ENCODE measurements at places on chromosomes 5 and 9.

- DNase-seq: no peak
These were observed 576.5 kb upstream of the EDIL3 start for GRCh38 chr5:84961193-84961592.

GRCh38 chr5:78542321-78542840 lies 106.2 kb downstream of the LHFPL2 start:
- no peak for DNase-seq

- DNase-seq: peak; percentile 44
These were observed 425.3 kb downstream of the CSNK1G3 start for GRCh38 chr5:123937230-123937629.

GRCh38 chr5:134551901-134552300 lies 26.4 kb downstream of the JADE2 start:
- peak; percentile 11 for DNase-seq

- DNase-seq: peak; percentile 22
These were observed 62.6 kb downstream of the IL31RA start for GRCh38 chr5:55913466-55914413.

- no peak for DNase-seq
These were observed 144.8 kb downstream of the PDZD2 start for GRCh38 chr5:31783731-31784130.

- peak; percentile 91 for DNase-seq
These were observed 27.8 kb downstream of the CSF1R start for GRCh38 chr5:150058480-150059126.

DNA sequence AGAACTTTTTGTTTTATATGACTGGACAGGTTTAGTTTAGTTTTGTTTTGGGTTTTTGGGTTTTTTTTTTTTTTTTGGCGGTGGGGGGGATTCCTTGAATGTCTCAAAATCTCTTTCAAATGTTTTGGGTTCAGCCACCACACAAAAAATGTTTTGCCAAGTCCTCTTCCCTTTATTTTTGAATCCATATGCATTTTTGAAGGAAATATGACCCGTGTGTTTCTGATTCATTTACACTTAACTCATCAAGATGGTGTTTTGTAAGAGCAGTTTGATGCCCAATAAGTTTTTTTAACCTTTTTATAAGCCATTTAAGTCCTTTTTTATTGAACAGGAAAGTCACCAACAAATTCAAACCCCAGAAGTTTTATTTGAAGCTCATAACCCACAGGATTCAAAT lies 209.8 kb downstream of the CWC27 start:
- DNase-seq: no peak

DNA sequence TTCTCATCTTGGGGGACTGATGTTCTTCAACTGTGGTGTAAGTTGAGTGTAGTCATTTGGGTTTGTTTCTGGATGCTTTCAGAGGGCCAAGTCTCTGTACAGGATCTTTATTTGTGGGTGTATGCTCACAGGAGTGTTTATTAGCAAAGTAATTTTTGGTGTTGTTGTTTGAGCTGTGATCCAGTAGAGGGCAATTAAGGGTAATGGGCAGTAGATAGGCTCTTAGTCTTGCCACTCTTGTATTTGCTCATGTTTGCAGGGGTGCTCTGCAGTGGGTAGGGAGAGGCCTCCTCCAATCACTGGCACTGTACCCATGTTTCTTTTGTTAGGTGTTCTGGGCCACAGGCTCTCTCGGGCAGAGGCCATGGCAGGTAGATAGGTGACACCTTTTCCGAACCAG lies 45.9 kb upstream of the ITGA2 start:
- no peak for DNase-seq

DNA sequence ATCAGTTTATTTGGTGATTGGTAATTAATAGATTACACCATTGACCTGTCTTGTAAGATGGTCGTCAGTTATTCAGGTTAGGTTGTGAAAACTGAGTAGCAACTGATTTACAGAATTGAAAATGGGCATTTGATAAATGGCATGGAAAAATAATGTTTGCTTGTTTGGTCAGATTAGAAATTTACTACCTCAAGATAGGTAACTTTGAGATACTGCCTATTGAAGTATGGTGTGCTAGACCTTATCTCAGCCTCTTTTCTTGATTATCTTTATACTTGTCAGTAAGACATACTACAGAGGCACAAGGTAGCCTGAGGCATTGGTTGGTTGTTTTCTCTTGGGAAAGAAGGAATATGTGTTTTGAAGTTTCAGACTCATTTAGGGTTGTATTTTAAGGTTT lies 174.5 kb downstream of the XRCC4 start:
- no peak for DNase-seq

- no peak for DNase-seq
These were observed 9.3 kb upstream of the RNF20 start for GRCh38 chr9:101524371-101524770.

GRCh38 chr5:75460942-75461610 lies 50.4 kb downstream of the CERT1 start:
- DNase-seq: peak; percentile 3

GRCh38 chr5:82663225-82663624 lies 385.1 kb upstream of the RPS23 start:
- DNase-seq: no peak

GRCh38 chr9:7456793-7457530 lies 342.6 kb downstream of the DMAC1 start:
- DNase-seq: no peak

DNA sequence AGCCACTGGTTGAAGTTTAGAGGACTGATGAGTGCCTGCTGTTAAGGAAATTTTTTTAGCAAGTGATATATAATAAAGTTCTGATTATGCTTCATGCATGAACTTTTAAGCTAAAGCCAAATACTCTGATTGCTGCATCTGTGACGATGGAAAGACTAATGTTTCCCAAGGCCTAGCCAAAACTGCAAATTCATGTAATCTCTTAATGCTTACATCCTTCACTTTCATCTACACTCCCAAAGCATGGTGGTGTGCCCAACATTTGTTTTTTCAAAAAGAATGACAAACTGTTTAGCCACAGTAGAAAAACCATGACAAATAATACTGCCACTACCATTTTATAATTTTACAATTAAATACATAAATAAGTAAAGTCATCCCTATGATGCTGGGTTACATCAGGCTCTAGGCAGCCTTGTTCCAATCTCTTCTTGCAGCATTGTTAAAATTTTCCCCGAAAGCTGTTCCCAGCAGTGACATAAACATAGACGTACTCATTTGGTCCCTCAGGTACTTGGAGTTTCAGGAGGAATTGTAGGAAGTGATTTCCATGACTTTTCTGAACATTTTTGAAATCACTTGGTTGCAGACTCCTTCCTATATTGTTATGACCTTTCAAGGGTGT lies 625.3 kb upstream of the DMAC1 start:
- DNase-seq: no peak

- DNase-seq: no peak
These were observed 73.1 kb downstream of the PBX3 start for GRCh38 chr9:125820100-125820804.

- no peak for DNase-seq
These were observed 169.6 kb downstream of the MELK start for GRCh38 chr9:36742264-36742663.

DNA sequence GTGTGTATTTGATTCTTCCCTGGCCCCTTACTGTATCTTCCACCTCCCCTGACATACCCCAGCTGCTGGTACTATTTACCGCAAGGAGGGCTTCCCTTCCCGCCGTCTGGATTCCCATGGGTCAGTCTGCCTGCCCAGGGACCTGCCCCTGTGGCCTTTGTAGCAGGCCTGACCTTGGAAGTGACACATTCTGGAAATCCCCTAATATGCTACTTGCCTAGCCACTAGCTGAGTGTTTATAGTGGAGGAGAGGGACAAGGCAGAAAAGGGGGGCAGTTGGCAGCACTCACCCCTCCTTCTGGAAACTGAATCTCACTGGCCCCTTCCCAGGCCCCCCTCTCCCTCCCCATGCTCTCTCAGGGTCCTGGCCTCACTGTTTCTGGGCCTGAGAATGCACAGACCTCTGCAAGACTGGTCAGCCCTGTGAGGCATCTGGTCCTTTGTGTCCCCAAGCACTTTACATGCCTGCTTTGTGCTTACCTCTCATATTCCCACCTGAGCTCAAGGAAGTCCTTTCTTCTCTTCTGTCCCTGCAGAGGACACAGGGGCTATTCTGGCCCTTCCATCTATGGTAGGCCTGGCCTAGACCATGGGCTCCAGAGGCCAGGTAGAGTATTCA lies 8.2 kb upstream of the CCL21 start:
- DNase-seq: no peak

DNA sequence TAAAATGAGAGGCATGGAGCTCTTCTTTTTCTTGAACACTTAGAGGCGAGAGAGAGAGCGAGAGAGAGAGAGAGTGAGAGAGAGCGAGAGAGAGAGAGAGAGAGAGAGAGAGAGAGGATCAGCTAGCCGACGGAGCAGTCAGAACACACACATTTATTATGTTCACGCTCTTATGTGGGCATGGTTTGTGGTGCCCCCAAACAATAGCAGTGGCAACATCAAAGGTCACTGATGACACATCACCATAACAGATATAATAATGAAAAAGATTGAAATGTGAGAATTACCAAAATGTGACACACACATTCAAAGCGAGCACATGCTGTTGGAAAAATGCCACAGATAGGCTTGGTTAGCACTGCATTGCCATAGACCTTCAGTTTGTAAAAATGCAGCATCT lies 116.1 kb downstream of the KDM4C start:
- peak; percentile 36 for DNase-seq

DNA sequence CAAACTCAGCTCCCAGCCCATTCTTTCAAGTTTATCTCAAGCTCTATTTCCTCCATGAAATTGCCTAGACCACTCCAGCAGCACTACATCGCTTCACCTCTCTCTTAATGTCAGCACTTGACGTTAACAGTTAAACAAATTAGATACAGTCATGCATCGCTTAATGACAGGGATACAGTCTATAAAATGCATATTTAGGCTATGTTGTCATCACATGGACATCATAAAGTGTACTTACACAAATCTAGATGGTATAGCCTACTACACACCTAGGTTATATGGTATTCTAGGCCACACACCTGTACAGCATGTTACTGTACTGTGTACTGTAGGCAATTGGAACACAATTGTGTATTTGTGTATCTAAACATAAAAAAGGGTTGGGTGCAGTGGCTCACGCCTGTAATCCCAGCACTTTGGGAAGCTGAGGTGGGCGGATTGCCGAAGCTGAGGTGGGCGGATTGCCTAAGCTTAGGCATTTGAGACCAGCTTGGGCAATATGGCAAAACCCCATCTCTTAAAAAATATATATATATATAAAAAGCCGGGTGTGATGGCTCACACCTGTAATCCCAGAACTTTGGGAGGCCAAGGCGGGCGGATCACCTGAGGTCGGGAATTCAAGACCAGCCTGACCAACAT lies 13.4 kb upstream of the PCSK5 start:
- no peak for DNase-seq

DNA sequence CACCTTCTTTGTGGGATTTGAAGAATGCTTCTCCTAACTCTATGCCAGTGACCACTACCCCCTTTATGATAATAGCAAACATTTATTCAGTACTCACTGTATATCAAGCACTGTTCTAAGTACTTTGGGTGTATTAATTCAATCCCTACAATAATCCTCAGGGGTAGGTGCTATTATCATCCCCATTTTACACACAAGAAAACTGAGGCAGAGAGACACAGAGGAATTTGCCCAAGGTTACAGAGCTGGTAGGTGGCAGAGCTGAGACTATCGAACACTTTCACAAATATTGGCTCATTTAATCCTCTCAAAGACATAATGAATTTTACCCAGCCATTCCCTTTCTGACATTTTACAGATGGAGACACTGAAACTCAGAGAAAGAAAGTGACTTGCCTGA lies 9.8 kb upstream of the LARP1 start:
- DNase-seq: no peak

DNA sequence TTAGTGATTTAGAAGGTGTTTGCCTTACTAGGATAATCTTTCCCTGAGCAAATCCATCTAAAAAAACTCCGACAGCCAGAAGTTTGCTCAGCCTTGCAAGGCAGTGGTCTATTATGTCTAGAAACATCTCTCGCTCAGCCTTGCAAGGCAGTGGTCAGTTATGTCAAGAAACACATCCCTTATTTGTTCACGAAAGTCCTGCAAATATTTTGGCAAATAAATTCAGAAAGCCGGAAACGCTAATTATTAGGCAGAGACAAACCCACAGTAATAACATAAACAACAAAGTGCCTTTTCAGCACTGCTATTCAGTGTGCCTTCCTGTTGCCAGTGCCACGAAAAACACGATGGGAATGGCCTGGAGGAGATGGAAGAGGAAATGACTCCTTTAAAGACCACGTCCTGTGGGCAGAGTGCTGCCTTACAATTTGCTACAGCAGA lies 184.5 kb downstream of the GNAQ start:
- peak; percentile 51 for DNase-seq

- DNase-seq: peak; percentile 82
These were observed 93.3 kb downstream of the TLE1 start for GRCh38 chr9:81595887-81596543.

- peak; percentile 61 for DNase-seq
These were observed 90.2 kb downstream of the HACD4 start for GRCh38 chr9:20941174-20941690.

GRCh38 chr5:87649455-87649854 lies 236.7 kb upstream of the CCNH start:
- no peak for DNase-seq

DNA sequence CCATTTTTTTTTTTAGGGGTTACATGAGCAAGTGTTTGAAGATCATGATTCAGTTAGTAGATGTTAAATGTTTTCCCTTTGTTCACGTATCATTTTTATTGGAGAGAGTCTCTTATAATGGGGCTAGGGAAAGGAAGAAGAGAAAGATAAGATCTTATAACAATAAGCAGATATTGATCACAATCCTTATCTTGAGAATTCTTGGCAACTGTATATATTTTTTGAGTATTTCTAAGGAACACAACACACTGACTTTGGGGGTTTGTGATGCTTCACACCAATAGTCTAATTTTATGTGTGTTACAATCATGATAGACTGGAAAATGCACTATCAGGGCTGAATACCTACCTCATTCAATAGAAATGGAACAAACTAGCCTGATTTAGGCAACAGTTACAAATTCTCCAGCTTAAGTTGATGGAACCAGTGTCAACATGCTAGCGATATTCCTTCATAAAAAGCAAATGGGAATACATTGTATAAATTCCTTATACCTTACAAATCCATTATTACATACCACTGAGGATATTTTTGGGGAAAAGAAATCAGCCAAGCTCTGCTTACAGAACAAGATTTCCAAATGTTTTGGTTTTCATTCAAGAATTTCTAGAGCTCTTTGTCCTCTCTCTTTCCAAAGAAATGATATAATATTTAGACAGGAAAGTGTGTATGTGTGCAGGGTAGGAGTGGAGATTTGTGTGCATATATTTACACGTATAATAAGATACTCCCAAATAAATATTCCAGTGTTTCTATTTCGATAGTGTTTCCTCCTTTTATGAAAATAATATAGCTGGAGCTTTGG lies 41.5 kb downstream of the SVEP1 start:
- DNase-seq: peak; percentile 86

- DNase-seq: no peak
These were observed 6.2 kb upstream of the CYFIP2 start for GRCh38 chr5:157259699-157260098.

- no peak for DNase-seq
These were observed 152.3 kb downstream of the NR3C1 start for GRCh38 chr5:143251190-143251589.

Measured in fibroblast of skin of right biceps (primary cell).